Pancreas (tissue), 10 donors: ENCODE measurements at places on chromosomes 11 and 22.

GRCh38 chr11:77209663-77210062 lies 81.6 kb downstream of the MYO7A start:
- no peak overlapping the region for H3K4me3 ChIP-seq
- no peaks in the 10 kb centered on the region for H3K36me3 ChIP-seq
- no peak for DNase-seq
- H3K27me3 ChIP-seq: no peaks in the 10 kb centered on the region
- H3K4me1 ChIP-seq: no peaks in the 10 kb centered on the region
- H3K27ac ChIP-seq: no peak overlapping the region

DNA sequence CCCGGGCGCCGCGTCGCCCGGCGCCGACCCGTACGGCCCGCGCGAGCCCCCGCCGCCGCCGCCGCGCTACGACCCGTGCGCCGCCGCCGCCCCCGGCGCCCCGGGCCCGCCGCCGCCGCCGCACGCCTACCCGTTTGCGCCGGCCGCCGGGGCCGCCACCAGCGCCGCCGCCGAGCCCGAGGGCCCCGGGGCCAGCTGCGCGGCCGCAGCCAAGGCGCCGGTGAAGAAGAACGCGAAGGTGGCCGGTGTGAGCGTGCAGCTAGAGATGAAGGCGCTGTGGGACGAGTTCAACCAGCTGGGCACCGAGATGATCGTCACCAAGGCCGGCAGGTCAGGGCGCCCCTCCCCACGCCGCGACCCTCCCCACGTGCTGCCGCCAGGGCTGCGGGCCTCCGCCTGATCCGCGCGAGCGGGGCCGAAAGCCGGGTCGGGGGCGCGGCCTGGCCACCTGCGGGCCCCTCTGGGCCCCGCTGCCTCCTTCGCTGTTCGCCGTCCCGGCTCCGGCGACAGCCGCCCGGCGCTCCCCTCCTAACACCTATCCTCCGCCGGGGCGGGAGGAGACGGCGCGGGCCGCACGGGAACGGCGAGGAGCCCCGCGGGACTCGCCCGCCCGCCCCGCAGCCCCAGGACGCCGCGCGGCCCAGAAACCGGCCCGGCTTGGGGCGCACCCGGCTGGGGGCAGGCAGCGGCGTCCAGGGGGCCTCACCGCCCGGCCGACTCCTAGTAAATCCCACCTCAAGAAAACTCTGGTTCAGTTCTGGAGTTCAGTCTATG lies 560 bp downstream of the TBX1 start:
- H3K27ac ChIP-seq: no peak overlapping the region
- peaks cover 4% of the 10 kb centered on the region for H3K4me1 ChIP-seq
- no peaks in the 10 kb centered on the region for H3K36me3 ChIP-seq
- H3K4me3 ChIP-seq: peak overlapping the region; percentile 25

GRCh38 chr11:81787584-81788049 lies 946.0 kb downstream of the FAM181B start:
- H3K36me3 ChIP-seq: no peaks in the 10 kb centered on the region
- no peak for DNase-seq
- H3K27me3 ChIP-seq: no peaks in the 10 kb centered on the region

- no peaks in the 10 kb centered on the region for H3K36me3 ChIP-seq
- no peak overlapping the region for H3K4me3 ChIP-seq
Observed at GRCh38 chr11:87280143-87280542, 242.4 kb downstream of the TMEM135 start.

DNA sequence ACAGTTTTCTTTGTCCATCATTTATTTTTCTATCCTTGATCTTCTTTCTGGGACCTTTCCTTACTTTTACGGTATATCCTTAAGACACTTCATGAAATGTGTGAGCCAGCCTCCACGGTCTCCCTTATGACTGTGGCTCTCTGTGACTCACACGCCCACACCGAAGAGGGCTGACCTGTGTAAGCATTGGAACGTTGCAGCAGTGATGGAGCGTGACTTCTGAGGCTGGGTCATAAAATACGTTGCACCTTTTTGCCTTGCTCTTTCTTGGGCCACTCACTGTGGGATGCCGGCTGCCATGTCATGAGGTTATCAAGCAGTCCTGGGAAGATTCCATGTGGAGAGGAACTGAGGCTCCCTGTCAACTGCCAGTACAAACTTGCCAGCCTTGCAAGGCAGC lies 96.3 kb upstream of the RAB1B start:
- H3K4me3 ChIP-seq: no peak overlapping the region
- H3K27me3 ChIP-seq: no peaks in the 10 kb centered on the region
- H3K27ac ChIP-seq: no peak overlapping the region
- DNase-seq: no peak

DNA sequence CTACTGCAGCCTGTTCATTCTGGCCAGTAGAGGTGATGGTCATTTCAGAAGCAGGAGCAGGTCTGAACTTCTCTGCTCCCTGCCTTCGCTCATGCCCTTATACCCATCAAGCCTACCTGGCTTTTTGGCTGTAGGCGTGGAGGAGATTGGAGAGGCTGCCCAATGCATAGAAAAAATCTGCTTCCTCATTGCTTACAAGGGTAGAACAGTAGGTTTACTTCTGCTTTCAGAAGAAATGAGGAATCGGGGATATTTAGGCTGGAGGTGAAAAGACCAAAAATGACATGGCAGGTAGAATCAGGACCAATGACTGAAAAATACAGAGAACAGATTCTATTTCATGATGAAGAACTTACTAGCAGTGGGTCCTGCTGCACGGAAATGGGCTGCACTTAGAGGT lies 72.9 kb upstream of the YWHAH start:
- no peak overlapping the region for H3K4me3 ChIP-seq
- H3K27me3 ChIP-seq: no peaks in the 10 kb centered on the region
- peaks cover 10% of the 10 kb centered on the region for H3K36me3 ChIP-seq

- no peaks in the 10 kb centered on the region for H3K27me3 ChIP-seq
- H3K36me3 ChIP-seq: no peaks in the 10 kb centered on the region
- H3K4me3 ChIP-seq: no peak overlapping the region
- no peaks in the 10 kb centered on the region for H3K4me1 ChIP-seq
Observed at GRCh38 chr11:107561688-107562087, 3.8 kb downstream of the ALKBH8 start.
